A549 treated with CpdA at 1 μM for 4 hours (cell line): ENCODE measurements at places on chromosomes 4 and X. TPM values are rescaled to one million over a fixed set of nuclear protein-coding genes. Genes with fewer than 3 reads are reported as not detected.

Gene NPY2R
- 0.03 to 0.08 TPM in 2 of 5 replicates, not detected in the others for total RNA-seq

Gene SSX3
- not detected in 5 replicates for total RNA-seq

Gene MXRA5
- not detected in 5 replicates for total RNA-seq

Gene SSX2B
- not detected in 5 replicates for total RNA-seq

Gene OTC
- not detected in 5 replicates for total RNA-seq

Gene HPSE
- total RNA-seq, result 1.1 to 1.6 TPM (median 1.3 TPM) in 5 replicates

Gene CXCL11
- 0.23 to 0.42 TPM (median 0.29 TPM) in 5 replicates for total RNA-seq

Gene UGT2B7
- total RNA-seq, result 0.12 to 0.34 TPM (median 0.18 TPM) in 5 replicates

Gene CXCL5
- total RNA-seq, result 50.1 to 60.7 TPM (median 56.4 TPM) in 5 replicates

Gene GPRASP1
- 0.29 to 0.47 TPM (median 0.37 TPM) in 5 replicates for total RNA-seq

Gene C1QTNF7
- total RNA-seq, result not detected in 5 replicates
